ENCODE measurements at places on chromosomes 5 and 9. TPM values are rescaled to one million over a fixed set of nuclear protein-coding genes. Genes with fewer than 3 reads are reported as not detected.

The GABRB2 gene
- not detected for total RNA-seq

The SHOC1 gene
- total RNA-seq: not detected

The ADAMTS16 gene
- not detected for total RNA-seq

The C5orf46 gene
- total RNA-seq: not detected

The ZNF79 gene
- total RNA-seq: 8.3 TPM

The ICE1 gene
- total RNA-seq: 19.2 TPM

The CARD9 gene
- 1.3 TPM for total RNA-seq

The PNPLA7 gene
- 3.7 TPM for total RNA-seq

The FAM219A gene
- 9.8 TPM for total RNA-seq

The ANKRD31 gene
- 0.34 TPM for total RNA-seq

The INSL4 gene
- not detected for total RNA-seq

The ADGRD2 gene
- total RNA-seq: not detected

The PCDHGB4 gene
- not detected for total RNA-seq

The DMRT2 gene
- total RNA-seq: not detected

The SLC6A7 gene
- total RNA-seq: not detected

Measured in activated naive CD4-positive, alpha-beta T cell treated with anti-CD3 and anti-CD28 coated beads, Interleukin-2, amount 50 U/mL, for 72 hours (primary cell).